ENCODE measurements at places on chromosomes 5 and 9.
A peak's percentile ranks its signal among the peaks of the same experiment; 100 is the strongest.

DNA sequence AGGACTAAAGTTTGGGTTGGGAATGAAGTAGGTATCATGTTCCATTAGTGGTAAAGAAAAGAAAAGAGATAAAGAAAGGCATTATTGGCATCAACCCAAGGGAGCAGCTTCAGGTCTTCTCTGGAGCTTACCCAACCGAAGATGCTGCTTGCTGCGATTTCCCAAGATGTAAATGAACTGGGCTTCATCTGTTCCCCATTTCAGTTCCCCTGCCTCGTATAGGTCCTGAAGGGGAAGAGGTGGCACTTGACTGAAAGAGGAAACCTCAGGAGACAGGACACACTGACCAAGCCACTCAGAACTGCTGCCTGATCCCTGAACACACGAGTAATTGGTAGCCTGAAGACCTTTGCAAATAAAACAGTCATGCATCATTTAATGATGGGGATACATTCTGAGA, 24.6 kb downstream of the ANXA6 start:
- DNase-seq = no peak

- DNase-seq = no peak
These were observed 265.5 kb downstream of the CWC27 start for GRCh38 chr5:65034029-65034812.

DNA sequence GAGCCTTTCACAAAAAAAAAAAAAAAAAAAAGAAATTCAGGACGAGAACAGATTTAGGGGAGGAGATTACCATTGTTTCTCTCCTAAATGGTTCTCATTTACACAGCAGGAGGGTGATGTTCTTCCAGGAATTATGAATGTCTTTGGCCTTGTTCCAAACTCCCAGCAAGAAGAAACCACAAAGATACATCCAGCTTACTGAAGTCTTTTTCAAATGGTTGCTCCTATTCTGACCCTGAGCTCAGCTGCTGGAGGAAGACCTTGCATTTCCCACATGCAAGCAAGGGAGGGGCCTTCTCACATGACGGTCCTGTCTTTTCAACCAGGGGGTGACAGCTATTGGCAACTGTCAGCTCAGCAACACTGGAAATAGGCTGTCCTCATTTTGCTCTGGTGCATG, 203.0 kb upstream of the VLDLR start:
- no peak for DNase-seq

- DNase-seq = no peak
These were observed 80.0 kb downstream of the SV2C start for GRCh38 chr5:76163111-76163628.

DNA sequence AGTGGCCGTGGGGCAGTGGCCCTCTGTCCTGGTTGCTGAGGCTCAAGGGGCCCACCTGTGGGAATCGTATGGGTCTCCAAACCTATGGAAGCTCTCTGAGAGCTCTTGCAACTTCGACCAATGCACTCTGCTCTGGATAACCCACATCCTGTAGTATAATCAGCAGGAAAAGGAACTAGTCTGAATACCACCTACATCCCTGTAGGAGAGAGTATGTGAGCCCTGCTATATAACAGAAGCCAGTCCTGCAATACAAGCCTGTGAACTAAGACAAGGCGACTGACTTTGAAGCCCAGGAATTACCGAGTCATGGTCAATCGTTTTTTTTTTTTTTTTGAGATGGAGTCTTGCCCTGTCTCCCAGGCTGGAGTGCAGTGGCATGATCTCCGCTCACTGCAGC, 29.8 kb upstream of the BICD2 start:
- no peak for DNase-seq

DNA sequence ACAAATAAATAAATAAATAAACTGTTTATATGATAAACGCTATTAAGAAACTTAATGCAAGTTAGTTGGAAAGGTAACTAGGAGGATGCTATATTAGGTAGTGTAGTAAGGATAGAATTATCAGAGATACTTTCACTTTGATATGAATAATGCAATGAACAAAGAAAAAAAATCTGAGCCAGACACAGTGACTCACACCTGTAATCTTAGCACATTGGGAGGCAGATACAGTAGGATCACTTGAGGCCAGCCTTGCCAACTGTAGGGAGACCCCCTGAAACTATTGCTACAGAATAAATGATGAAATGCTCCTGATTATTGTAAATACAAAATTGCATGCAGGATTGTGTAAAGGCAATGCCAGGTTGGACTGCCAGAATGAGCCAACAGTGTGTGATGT, 109.2 kb downstream of the ANXA2R start:
- DNase-seq = no peak

GRCh38 chr9:90064971-90065370, 460.2 kb downstream of the GADD45G start:
- DNase-seq = no peak

DNA sequence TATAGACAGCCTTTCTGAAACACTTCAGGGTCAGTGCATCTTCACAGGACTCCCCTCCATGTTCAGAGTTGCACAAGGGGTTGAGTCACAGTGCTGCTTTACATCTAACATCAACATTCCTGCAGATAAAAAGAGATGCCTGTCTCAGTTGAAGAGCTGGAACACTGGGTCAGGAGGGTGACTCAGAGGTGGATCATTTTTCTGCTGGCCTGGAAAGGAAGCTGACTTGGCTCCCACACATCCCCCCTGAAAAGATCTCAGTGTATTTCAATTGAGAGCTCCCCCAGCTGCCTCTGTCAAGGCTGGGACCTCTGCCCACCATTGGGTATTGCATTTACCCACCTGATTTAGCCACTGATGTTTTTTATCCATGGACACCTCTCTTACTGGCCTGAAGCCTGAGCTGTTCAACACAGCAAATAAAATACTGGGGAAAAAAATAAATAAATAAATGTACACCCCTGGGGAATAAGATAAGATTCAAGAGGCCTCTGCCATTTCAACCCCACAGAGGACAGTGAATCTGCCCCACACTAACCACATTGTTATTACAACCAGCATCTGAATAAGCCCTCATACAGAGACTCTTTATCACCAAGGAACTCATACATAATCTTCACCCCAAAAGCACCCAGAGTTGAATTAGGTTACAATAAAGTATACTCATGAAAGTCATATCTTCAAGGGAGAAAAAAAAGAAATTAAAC, 716.4 kb downstream of the SEMA5A start:
- no peak for DNase-seq

GRCh38 chr9:99134893-99135341, 30.0 kb downstream of the TGFBR1 start:
- no peak for DNase-seq

DNA sequence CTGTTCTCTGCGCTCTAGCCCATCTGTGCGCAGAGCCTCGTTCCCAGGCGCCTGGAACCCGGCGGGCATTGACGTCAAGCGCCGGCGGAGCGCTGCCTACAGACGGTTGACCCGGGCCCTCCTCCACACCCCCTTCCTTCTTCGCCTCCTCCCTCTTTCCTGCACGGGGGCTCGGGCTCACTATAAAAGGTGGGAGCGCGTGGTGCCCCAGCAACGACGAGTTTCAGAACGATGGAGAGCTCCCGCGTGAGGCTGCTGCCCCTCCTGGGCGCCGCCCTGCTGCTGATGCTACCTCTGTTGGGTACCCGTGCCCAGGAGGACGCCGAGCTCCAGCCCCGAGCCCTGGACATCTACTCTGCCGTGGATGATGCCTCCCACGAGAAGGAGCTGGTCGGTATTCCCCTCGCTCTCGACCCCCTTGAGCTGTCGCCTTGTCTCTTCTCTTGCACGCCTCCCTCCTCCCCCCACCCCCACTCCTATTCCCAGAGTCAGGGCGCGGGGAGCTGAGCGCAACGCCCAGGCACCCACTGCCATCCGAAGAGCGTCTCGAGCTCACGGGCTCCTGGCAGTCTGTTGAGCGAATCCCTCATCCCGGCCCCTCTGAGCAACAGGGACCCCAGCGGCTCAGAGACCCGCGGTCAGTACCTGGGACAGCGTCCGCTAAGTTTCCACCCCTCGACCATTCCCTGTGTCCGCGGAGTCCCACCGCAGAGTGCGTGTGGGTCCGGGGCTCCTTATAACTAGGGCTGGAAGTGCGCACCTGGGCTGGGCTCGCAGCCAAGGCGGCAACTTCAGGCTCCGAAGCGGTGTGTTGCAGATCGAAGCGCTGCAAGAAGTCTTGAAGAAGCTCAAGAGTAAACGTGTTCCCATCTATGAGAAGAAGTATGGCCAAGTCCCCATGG, at the start of gene CARTPT:
Gene CARTPT (plus strand): TSS at position 213 of the 902 bp plus-strand sequence. CDS start 19 bp downstream, at position 232.
- DNase-seq = no peak

GRCh38 chr5:39462211-39462610, 37.4 kb upstream of the DAB2 start:
- no peak for DNase-seq

GRCh38 chr5:33688066-33688465, 203.7 kb downstream of the ADAMTS12 start:
- DNase-seq = no peak

DNA sequence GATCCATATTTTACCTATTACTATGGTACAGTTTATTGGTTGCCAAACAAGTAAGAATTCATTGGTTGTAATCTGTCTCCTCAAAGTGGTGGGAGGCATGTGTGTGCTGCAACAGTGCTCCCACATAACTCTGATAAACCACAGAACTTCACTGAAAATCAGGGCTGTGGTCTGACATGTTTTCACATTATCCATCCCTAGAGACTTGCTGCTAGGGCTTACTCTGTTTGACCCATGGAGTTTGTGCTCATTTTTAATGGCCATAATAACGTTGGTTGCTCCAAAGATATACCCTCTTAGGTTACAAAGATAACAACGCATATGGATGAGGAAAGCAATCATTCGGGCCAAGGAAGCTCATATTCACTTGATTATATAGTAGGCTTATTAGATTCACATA, 37.0 kb downstream of the HACD4 start:
- DNase-seq = no peak

GRCh38 chr9:130500340-130501180, 55.8 kb downstream of the ASS1 start:
- DNase-seq = no peak

DNA sequence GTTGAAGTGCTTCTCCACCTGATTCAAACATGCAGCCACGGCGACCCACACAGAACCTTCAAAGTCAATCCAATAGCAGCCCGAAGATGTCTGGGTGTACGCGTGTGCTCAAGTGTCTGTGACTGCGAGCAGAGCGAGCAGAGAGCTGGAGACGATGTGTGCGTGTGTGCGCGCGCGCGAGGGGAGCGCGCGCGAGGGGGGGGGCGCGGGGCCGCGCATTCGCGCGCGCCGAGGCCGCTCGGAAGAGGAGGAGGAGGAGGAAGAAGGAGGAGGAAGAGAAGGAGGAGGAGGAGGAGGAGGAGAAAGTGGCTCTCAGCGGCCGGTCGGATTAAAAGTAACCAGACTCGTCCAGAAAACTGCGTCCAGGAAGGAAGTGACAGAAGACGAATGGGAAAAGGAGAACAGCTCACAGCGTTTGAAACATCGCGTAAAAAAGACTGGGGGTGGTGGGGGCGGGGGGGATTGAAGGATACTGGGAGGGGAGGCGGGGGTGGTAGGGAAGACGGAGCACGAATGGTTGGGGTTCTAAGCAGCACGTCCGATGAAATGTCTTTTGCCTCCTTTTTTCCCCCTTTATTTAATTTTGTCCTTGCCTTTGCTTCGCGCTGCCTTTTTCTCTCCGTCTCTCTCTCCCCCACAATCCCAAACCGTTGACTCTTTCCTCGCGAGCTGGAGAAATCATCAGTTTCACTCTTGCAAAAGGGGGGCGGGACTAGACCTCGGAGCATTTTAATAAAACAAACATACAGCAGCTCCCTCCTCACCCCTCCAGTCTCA, at the start of gene MEF2C:
Gene MEF2C (minus strand): TSS at position 126 of the 777 bp plus-strand sequence. CDS start 59,396 bp downstream, outside the sequence.
- peak; percentile 34 for DNase-seq

DNA sequence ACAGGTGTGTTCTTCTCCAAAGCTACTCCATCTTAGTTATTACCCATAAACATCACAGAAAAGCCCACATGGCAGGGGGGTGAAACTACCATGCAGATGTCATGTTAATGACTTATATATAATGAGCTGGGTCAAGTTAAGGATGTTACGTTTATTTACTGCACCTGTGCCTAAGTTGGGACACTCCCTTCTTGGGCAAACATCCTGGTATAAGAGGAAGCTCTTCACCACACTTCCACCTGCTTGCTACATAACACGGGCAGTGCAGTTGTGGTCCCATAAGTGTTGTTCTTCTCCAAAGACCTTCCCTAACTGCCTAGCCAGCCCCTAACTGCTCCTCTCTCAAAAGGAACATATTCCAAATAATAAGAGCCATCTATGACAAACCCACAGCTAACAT, 9.3 kb upstream of the ZCCHC9 start:
- DNase-seq = no peak

- no peak for DNase-seq
These were observed 1037.0 kb downstream of the NR2F1-AS1 start for GRCh38 chr5:92544036-92544435.

DNA sequence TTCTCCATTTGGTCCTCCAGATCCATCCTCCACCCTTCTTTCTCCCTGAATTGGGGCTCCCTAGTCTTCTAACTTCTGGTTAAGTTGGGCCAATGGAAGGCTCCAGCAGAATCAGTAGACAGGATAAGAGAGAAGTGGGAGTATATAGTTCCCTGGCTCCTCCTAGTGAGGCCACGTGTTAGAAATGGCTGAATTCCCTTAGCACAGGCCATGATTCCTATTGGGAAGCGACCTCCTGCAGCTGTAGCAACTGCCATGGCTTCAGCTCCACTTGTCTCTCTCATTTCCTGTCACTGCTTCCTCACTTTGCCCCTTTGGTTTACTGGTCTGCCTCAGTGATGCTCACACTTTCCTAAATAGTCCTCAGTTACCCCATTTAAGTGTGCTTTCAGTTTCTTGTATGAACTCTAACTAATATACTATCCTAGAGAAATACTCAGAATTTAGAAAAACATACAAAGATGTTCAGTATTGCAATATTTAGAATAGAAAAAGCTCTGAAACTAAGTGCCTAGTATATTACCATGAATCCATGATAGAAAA, 104.8 kb upstream of the SMARCA2 start:
- no peak for DNase-seq

- DNase-seq = no peak
These were observed 115.3 kb downstream of the TSSK1B start for GRCh38 chr5:113319256-113320053.

DNA sequence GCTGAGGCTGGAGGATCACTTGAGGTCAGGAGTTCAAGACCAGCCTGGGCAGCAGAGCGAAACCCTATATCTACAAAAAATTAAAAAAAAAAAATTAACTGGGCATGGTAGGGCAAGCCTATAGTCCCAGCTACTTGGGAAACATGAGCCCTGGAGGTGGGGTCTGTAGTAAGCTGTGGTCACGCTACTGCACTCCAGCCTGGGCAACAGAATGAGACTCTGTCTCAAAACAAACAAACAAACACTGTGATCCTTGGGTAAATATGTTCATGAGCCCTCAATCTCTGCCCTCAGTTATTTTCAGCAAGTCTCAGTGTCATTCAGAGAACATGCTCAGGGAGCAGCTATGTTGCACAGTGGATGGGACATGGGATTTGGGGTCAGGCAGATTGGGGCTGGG, 76.2 kb downstream of the PTTG1 start:
- no peak for DNase-seq
